ENCODE measurements at places on chromosomes 6 and 20.

- DNase-seq, result no peak
Measured at GRCh38 chr20:42894483-42894882, 295.2 kb downstream of the PTPRT start.

DNA sequence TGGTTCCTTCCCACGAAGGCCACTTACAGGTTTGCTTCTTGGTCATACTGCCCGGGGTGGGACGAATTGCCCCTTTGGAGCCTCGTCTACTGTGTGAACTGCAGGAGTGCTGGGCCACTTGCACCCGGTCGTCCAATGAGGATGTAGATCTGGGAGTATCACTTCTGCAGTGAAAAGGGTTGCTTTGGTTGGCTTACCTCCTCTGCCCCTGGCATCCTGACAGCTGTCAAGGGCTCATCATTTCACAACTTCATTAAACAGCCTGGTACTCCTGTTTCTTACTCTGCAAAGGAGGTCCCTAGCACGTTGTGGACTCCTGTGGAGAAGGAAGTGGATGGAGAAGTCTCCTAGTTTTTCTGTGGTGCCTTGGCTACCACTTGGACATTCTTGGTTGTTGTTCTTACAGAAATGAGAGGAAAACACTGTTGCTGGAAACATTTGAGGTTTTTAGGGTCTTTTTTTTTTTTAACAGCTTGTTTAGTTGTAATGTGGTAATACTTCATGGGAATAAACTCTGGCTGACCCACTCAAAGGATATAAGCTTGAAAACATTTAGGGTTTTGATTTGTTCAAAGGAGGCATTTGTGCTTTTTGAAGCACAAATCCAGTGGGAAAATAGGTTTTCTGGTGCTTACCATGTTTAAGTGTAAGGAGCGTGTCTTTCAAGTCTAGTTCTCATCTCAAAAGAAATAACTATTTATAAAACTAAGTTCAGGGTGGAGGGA, 60.7 kb downstream of the AKAP12 start:
- DNase-seq, result peak; percentile 48

DNA sequence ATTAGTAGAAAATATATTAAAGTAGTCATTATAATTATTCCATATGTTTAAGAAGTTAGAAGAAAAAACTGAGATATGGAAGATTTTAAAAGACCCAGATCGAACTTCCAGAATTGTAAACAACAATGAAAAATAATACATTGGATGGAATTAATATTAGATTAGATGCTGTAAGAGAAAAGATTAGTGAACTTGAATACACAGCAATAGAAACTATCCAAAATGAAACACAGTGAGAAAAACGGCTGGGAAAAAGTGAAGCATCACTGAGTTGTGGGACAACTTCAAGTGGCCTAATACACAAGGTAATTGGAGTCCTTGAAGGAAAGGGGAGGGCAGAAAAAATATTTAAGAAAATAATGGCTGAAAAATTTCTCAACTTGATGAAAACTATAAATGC, 4.2 kb upstream of the TTBK1 start:
- no peak for DNase-seq

DNA sequence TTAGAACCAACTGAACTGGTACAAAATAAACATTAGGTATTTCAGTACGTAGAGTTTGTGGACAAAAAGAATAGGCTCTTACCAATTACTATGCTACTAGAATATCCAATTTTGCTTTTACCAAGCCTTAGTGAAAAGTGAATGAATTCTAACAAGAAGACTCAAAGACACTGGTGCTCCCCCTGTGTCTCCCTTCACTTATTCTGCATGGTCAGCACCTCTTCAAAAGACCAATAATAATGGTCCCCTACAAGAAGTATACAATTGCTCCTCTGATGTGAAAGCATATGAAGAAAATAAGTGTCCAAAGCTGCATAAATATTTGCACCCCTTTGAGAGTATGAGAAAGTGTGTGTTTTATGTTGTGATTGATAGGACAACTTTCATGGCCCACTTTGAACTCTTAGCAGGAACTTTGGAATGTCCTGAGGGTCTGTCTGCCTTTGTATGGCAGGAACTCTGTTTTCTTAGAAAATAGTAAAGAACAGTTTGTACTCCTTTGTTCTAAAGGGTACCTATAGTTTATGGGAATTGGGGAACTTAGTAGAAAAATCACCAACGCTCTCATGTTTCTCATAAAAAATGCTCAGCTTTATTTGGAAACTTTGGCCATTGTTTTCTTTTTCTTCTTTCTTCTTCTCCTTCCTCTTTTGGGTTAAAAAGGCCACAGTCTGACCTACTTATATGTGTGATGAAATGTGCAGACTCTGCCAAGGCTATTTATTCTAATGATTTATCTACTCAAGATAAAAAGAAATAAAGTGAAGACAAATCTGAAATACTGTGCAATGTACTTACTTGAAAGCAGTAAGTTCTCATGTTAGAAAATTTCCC, 352.4 kb downstream of the LAMA2 start:
- no peak for DNase-seq

DNA sequence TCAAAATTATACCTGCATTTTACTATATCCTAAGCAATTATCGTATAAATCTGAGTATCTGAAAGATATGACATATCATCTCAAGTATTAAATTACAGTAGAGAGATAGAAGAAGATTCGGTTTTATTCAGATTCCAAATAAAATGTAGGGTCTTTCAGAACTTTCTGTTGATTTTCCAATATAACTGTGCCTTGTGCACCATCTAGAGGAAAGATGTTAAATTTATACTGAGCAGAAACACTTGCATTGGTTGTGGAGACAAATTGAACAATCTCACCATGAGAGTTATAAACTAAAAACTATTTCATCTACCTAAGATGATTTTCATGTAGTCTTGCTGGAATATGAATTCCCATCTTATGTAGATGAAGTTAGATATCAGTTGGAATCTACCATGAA, 26.8 kb upstream of the HSF2 start:
- peak; percentile 23 for DNase-seq

- peak; percentile 89 for DNase-seq
Measured at GRCh38 chr6:6781172-6781872, 192.8 kb downstream of the LY86 start.

DNA sequence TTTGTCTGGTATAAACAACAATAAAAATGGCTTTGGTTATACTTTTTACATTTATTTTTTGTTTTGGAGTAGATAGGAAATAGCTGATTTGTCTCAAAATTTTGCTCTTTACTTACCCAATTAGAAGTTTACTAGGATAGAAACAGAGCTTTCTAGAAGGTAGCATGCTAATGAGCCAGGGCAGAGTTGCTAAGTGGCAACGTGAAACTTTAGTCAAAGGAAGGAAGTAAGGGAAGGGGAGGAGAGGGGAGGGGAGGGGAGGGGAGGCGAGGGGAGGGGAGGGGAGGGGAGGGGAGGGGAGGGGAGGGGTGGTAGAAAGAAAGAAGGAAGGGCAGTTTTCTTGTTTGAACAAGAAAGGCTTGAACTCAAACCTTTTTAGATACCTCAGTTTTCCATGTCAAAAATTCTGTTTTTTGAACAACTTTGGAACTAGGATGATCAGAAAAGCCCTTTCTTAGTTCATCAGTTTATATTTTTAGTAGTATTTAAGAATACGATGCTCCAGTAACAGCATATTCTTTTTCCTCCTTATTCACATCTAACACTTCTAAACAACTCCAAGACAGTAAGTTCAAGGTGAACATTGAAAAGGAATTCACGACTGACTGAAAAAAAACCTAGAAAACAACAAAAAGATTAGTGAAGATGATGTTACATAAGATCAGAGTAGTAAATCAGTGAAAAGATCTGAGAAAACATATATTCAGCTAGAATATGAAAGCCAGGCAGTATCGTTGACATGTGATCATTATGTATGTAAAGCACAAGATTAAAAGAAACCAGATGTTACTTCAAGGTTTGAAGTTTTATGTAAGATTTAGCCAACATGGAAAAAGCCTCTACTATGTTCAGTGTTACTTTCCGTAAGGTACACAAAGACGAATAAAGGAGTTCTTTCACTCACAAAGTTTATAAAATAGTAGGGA, 263.4 kb downstream of the ARHGAP18 start:
- DNase-seq, result no peak

- DNase-seq, result peak; percentile 59
Measured at GRCh38 chr6:37441651-37442050, 8.6 kb downstream of the CMTR1 start.

- no peak for DNase-seq
Measured at GRCh38 chr6:16818992-16819626, 57.8 kb upstream of the ATXN1 start.

DNA sequence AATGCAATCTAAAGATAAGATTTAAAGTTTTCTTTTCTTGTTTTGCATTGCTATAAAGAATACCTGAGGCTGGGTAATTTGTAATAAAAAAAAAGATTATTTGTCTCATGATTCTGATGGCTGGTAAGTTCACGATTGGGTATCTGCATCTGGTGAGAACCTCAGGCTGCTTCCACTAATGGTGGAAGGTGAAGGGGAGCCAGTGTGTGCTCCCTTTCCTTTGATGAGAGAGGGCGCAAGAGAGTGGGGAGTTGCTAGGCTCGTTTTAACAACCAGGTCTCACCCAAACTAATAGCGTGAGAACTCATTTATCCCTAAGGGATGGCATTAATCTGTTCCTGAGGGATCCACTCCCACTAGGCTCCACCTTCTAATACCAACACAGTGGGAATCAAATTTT, 353.2 kb downstream of the BTBD3 start:
- no peak for DNase-seq

DNA sequence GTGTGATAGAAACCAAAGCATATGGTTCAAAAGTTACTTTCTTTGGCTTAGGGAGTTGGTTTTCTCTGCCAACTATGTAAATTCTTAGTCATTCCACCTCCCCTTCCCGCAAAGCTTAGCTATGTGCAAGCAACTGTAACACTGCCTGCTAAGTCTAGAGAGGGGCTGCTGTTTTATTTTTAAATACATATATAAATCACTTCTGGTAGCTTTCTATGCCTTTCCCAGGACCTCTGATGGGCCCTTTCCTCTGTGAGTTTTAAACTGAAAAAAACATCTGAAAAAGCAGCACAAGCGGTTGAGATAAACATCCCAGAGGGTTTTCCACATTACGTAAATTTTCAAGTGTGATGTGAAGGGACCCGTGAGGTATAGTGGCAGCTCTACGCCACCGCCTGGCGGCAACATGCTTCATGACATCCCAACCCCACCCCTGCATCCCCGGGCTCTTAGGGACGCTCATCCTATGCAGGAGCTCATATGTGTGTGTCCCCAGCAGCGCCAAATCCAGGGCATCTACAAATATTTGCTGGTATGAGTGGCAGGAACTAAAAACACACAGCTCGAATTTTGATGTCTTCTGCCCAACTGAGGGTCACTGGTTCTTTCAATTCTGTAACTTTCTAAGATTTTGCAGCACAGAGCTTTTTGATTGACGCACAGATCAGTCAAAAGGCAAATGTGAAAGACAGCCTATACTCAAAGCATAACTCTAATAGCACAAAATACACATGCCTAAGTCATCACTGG, 12.7 kb downstream of the SAYSD1 start:
- peak; percentile 50 for DNase-seq

GRCh38 chr6:3913077-3913957, 64.1 kb downstream of the FAM50B start:
- DNase-seq, result peak; percentile 97

DNA sequence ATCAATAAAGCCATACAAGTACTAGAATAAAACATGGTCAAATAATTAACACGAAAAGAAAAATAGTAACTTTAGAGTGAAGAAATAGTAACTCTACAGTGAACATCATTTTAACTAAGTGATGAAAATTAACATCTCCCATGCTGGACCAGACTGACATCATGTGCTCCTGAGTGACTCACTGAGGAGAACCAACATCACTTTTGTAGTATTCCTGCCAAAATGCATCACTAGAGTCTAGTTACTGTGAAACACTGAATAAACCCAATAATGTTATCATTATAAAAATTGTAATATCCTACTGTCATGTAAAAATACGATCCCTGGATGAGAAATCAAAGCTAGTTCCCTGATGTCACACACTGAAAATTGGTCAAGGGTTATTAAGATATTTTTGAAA, 361.3 kb downstream of the CD109 start:
- no peak for DNase-seq

- peak; percentile 77 for DNase-seq
Measured at GRCh38 chr20:59948828-59949720, 8.9 kb downstream of the FAM217B start.

GRCh38 chr6:83169511-83169910, 23.6 kb downstream of the PGM3 start:
- peak; percentile 57 for DNase-seq

GRCh38 chr6:56459030-56459805, 183.5 kb downstream of the DST start:
- no peak for DNase-seq

DNA sequence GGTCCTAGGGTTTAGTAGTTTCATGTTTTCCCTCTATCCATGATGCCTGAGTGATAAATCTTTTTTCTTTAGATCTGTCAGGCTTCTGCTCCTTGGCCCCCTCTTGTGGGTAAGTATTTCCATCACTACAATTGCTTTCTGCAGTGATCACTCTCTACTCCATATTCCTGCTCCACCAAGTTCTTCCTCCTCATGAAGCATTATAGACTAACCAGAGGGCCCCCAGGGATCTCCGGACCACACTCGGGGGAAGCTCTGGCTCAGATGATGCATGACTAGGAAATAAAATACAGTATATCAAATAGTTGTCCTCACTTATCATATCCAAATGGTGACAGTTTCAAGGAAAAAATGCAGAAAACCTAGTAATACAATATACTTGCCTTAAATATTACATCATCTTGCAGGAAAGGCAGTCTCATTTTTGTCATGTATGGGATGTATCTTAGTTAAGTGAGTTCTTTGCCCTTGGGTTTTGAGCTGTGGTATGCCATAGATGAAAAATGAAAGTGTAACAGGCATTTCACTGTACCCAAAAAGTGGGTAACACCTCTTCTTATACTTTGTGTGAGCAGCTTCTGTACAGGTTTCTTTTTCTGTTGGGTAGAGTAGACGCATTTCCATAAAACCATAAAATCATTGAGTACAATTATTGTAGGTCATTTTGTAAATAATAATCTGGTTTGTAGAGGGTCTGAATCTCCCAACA, 200.9 kb upstream of the EYA4 start:
- peak; percentile 60 for DNase-seq

- DNase-seq, result peak; percentile 29
Measured at GRCh38 chr6:151018911-151019782, 153.6 kb downstream of the MTHFD1L start.

DNA sequence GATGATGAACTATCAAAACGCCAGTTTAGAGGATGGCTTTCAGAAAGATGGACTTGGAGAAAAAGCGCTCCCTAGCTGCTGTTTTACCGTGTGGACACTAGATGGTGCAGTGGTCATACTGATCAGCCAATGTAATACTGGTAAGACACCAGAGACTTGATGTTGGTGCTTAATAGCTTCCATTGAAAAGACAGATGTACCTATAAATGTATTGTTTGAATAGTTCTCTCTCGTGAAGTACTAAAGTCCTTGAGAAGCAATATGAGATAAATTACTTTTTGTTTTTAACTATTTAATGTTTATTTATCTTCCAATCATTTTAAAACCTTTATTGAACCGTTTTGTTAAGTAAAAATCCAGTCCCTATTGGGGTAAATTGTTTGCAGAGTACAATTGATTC, 63.9 kb upstream of the FUCA2 start:
- DNase-seq, result peak; percentile 86

DNA sequence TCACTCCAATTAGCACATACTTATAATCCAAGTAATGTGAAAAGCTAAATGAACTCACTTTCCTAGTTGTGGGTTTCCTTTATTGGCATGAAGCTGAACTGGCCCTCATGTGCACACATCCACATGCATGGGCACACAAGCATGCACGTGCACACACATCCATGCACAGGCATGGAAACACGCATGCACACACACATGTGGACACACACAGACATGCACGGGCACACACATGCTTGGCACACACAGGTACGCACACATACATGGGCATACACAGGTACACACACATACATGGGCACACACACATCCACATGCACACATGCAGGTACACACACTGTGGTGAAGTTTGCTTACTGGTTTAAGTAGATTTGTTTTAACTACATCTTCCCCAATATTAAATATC, 23.8 kb downstream of the SYNDIG1 start:
- DNase-seq, result no peak
